Effector CD4-positive, alpha-beta T cell (primary cell): ENCODE measurements at places on chromosomes 5 and 9.

DNA sequence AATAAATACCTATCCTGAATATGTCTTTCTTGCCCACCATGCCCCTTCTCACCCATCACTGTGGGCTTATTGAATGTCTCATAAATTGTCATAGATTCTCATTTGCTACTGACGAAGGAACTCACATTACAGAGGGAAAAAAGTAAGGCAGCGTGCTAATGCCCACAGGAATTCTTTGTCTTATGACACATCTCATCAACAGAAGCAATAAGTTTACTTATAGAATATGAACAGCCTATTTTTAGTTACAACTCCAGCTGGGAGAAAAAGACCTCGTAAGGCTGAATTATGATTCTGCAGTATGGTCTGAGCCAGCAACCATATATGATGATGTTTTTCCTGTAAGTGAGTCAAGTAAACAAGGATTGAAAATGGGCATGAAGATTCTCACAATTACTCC lies 22.4 kb upstream of the ATG10 start:
- no peak for DNase-seq

GRCh38 chr5:141716009-141716408 lies 34.0 kb upstream of the ARAP3 start:
- DNase-seq = no peak

- DNase-seq = no peak
Observed at GRCh38 chr5:168479166-168479565, 7.1 kb upstream of the RARS1 start.

- no peak for DNase-seq
Observed at GRCh38 chr5:132325691-132326090, 31.5 kb downstream of the SLC22A4 start.

DNA sequence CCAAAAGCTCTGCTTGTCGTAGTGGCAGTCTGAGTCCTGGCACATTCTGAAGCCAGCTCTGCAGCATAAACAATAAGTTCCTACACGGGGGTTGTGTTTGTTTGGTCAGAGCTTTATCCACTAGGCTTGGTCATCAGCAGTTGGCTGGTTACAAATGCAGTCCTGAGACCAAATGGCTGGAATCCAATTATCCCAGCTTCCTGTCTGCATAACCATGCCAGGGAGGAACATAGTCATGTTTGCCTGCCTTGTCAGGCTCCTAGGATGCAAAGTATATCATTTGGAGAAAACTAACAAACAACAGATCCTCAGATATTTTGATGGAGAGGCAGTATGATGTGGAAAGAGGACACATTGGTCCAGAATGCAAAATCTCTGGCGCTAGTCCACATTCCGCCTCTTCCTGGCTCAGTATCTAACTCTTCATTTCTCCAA lies 85.8 kb downstream of the FBXO38 start:
- no peak for DNase-seq

DNA sequence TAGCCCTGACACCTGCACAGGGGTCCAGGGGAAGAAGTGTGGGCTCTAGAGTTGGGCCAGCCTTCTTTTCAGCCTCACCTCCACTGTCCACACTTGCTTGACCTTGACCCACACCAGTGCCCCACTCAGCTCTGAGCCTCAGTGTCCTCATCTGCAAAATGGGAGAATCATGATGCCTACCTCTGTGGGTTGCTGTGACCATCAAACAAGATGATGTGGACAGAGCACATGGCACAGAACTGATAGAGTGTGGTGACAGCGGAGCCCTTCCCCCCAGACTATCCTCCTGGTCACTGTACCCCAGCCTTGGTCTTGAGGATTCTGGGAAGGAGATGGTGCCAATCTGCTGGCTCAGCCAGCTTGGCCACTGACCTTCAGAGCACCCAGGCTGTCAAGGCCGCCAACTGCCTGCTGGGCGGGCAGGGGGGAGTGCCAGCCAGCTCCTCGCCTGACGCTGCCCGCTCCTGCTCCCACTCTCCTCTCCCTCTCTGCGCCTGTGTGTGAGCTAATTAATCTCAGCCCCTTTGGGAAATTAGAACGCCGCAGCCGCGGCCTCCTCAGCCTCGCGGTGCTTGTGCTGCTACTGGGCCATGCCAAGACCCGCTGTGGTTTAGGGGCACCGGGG lies 16.7 kb downstream of the CXXC5 start:
- DNase-seq = no peak

GRCh38 chr5:107430071-107430625 lies 240.6 kb downstream of the EFNA5 start:
- no peak for DNase-seq

GRCh38 chr5:127979475-127979874 lies 104.1 kb upstream of the SLC12A2 start:
- no peak for DNase-seq

DNA sequence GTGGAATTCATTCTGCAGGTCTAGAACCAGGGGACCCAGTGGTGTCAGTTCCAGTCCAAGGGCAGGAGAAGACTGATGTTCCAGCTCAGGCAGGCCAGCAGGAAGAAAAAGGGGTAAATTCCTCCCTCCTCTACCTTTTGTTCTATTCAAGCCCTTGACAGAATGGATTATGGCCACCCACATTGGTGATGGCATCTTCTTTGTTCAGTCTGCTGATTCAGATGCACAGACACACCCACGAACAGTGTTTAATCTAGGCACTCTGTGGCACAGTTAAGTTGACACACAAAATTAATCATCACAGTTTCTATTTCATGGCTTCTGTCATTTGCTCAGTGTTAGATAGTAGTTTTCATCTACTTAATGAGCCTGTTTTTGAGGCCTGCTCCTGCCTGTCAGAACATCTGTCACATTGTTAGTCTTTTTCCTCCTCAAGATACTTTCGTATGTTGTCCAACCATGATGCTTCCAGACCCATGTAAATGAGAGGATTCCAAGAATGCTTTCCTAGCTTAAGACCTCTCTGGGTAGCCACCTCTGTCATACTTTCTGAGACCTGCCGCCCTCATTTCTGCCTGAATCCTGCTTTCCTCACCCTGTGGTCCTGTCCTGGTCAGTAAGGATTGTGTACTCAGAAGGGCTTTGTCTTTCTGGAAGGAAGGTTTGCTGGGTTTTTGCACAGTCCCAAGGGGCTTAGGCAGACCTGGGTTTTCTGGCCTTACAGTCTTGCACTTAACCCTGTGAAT lies 72.5 kb downstream of the SPIN1 start:
- no peak for DNase-seq

DNA sequence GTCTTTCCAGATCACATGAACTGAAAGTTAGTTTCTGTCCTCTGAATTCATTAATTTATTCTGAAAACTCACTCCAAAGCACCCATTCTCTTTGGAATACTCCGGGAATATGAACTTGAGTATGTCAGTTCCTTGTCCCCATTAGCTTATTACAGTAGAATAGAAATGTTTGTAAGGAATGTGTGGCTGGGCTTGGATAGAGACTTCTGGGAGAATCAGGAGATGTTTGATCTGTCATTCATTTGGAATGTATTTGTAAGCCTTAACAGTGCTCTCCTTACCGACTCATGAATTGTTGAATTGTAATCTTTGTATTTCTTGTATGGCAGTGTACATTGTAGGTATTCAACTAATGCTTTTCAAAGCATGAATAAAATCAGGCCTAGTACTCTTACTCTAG lies 548.4 kb downstream of the LRRC70 start:
- DNase-seq = no peak

DNA sequence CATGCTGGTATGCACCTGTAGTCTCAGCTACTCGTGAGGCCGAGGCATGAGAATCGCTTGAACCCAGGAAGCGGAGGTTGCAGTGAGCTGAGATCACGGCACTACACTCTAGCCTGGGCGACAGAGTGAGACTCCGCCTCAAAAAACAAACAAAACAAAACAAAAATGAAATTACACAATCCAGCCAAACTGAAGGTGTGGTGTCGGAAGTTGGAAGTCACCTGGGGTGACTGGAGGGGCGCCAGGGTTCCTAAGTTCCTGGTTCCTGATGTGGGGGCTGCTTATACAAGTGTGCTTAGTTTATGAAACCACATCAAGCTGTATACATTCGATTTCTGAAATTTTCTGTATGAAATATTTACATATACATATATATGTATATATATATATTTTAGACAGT lies 3.7 kb upstream of the DOLPP1 start:
- no peak for DNase-seq

DNA sequence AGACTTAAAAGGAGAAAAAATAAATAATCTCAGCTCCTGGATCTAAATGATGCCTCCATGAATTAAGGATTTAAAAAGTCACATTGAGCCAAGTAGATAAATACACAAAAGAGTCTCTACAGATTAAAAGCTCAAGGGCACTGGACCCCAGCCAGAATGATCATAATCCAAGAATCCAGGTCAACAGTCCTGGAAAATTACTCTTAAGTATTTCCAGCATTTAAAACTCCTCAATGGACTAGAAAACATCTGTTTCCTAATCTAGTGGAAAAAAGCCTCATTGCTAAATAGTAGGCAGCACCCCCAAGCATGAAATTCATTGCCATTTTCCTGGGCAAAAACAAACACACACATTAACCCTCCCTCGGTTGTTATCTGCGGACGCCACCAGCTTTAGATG lies 96.8 kb downstream of the FRMD3 start:
- DNase-seq = no peak

GRCh38 chr9:119868694-119869093 lies 499.5 kb upstream of the BRINP1 start:
- DNase-seq = no peak

DNA sequence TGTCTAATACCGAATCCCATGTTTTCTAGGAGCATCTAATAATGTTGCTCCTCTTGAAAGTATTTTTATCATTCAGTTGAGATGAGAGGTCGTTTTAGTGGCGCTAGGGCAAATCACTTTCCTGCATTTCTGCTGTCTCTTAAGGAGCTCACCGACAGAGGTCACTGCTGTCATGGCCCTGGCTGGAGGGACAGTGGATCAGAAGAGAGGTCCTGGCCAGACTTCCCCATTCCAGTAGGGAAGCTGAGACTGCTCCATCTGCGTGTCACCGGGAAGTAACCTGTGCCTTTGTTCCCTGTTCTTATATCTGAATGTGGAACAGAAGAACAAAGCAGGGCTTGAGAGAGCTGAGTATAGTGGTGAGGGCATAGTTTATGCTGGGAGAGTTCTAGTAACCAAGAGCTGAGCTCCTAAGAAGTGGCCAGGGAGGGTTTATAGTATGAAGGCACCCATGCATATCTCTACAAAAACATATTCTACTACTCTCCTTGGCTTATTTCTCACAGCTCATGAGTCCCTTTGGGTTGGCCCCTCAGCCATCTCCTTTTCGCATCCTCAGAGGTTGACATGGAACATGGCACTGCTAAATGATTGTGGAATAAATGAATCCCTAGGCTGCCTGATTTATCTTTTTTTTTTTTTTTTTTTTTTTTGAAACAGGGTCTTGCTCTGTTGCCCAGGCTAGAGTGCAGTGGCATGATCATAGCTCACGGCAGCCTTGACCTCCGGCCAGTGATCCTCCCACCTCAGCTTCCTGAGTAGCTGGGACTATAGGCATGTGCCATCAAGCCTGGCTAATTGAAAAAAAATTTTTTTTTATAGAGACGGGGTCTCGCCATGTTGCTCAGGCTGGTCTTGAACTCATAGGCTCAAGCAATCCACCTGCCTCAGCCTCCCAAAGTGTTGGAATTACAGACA lies 27.2 kb downstream of the ATP6V0E1 start:
- DNase-seq = no peak

GRCh38 chr5:72612810-72613209 lies 105.6 kb upstream of the ZNF366 start:
- no peak for DNase-seq

- DNase-seq = no peak
Observed at GRCh38 chr9:3920604-3921582, 379.0 kb downstream of the GLIS3 start.

- DNase-seq = no peak
Observed at GRCh38 chr5:172420235-172420939, 33.9 kb downstream of the SH3PXD2B start.

GRCh38 chr9:93697352-93698139 lies 121.2 kb downstream of the PHF2 start:
- DNase-seq = no peak

- DNase-seq = no peak
Observed at GRCh38 chr5:52448111-52448510, 339.6 kb upstream of the ITGA1 start.

DNA sequence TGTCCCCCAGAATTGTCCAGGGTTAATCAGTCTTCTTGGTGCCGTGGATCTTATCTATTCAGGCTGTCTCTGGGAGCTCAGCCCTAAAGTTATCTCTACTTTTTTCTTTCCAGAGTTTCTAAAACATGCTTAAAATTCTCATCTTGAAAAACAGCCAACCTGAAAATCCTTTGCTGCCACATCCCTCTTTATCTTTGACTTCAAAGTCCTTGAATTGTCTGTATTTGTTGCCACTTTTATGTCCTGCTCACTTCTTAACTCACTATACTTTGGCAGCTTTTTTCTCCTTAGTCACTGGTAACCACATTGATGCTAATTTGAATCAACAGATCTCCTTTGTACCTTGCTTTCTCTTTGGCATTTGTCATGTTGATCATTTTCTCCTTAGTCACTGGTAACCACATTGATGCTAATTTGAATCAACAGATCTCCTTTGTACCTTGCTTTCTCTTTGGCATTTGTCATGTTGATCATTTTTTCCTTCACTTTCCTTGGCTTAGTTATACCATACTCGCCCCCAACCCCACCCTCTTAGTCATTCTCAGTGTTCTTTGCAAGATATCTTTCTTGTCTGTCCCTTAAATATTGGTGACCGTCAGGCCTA lies 8.5 kb downstream of the DMXL1 start:
- no peak for DNase-seq

DNA sequence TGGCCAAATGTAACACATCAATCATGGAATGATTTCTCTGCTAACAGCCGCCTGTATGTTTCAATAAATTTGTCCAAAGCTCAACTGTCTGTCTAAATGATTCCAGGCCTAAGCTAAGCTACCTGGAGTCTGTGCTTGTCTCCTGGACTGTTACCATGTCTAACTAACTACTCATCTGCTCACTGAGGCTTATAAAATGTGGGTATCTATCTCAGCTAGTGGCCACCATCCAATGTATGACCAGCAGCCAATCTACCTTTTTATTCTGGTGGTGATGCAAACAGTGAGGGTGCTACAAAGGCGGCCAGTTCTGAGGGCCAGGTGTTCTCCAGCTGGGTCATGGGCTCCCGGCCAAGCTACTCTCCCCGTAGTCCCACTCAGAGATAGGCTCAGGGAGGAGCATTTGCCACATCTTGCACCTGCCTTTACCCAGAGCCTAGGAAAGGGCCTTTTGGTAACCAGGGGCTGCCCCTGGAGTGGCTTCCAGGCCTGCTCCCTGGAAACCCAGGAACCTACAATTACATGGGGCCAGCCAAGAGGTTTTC lies 59.1 kb downstream of the PFDN1 start:
- DNase-seq = no peak

- DNase-seq = no peak
Observed at GRCh38 chr9:6944093-6944551, 186.3 kb downstream of the KDM4C start.

GRCh38 chr5:97422678-97423077 lies 239.6 kb upstream of the RIOK2 start:
- DNase-seq = no peak

- DNase-seq = no peak
Observed at GRCh38 chr9:95496687-95497086, 20.1 kb downstream of the PTCH1 start.
